ENCODE measurements at places on chromosomes 12 and 14.

DNA sequence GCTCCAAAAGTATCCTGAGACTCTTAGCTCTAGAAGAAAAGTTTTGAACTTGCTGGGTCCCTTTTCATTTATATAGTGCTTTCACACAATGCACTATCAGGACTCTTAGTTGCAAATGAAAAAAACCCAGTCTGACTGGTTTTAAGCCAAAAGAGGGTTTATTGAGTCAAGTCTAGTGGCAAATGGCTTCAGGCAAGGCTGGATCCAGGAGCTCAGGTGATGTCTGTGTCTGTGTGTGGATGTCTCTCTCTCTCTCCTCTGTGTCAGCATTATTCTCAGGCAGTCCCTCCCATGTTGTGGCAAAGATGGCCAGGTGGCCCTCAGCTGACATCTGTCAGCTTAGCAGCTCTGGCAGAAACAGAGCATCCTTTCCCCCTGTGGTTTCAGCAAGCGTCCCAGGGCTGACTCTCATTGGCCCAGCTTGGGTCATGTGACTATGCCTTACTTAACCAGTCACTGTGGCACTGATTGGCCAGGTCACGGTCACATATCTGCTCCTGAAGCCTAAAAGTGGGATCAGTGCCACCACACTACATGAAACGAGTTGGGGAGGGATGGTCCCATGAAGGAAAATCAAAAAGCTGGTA is 6.2 kb downstream of the TMEM120B start:
- DNase-seq: no peak

DNA sequence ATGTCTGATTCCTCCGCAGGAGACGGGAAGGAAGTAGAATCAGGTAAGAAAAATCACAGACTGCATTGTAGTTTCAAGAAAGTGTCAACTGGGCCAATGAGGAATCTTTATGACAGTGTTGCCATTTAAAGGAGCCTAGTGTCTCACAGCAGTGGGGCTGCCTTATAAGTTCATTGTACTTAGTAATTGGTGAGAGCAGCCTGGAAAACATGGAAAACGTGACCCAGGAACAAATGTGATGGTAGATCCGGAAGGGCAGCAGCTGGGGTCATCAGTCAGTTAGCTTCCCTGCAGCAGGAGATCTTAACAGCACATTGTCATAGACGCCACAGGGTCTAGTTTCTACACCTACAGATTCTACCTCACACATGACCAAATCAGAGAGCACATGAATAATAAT is 630.0 kb upstream of the LMO3 start:
- no peak for DNase-seq

DNA sequence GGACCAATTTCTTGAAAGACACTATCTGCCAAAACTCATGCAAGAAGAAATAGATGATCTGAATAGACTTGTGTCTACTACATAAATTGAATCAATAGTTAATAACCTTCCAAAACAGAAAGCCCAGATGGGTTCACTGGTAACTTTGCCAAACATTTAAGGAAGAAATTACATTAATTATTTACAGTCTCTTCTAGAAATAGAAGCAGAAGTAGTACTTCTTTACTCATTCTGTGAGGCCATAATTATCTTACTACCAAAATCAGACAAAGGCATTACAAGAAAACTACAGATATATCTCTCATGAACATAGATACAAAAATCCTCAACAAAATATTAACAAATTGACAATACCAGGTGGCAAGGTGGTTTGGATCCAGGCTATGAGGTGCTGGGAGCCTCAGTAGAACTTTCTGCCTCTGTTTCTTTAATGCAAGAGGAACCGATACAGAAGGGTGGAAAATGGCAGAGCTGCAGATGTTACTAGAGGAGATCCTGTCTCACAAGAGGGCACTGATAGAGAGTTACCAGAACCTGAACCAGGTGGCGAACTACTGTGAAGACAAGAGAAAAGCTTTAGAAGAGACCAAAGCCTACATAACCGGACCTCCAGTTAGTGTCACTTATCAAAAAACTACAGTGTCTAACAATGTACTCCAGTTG is 33.7 kb upstream of the KTN1 start:
- no peak for DNase-seq

GRCh38 chr12:131599190-131600159 is 111.4 kb upstream of the SFSWAP start:
- no peak for DNase-seq

Data from adipocyte (in vitro differentiated cells).